ENCODE measurements at places on chromosomes 3 and 15.

GRCh38 chr3:190716961-190717360, 145.5 kb downstream of the GMNC start:
- no peak for DNase-seq

GRCh38 chr15:41231422-41232226, 556 bp downstream of the CHP1 start:
- DNase-seq: peak; percentile 35

GRCh38 chr3:7075901-7076300, 215.0 kb downstream of the GRM7 start:
- DNase-seq: no peak

DNA sequence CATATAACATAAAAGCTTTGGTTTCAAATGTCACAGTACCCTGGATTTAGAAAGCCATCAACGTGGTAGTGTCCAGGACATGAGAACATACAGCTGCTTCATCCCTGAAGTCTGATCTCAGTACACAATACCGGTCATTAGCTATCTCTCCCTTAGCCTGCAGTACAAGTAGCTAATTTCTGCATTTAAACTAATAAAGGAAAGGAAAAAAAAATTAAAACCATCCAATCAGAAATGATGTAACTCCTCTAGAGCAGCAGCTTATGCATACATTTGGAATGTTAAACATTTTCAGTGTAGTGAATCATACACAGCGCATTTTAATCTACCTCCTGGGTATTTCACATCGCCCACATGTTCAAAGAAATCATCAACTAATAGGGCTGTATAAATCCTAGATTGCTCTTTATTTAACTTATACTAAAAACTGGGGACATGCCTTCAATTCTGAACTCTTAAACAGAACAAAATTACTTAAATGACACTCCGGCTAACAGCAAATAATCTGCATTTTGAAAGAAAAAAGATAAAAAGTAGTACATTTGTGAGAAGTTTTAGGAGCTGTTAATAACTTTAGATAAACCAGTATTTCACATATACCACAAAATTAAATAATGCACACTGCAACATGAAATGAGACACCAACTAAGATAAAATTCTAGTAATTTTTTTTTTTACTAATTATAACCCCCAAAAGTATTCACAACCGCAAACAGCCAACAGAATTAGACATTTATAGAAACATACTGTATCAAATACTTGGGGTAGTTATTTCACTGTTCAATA, 3.7 kb downstream of the IGF2BP2 start:
- DNase-seq: no peak

- peak; percentile 14 for DNase-seq
These were observed 756.6 kb upstream of the ARPP21 start for GRCh38 chr3:34882764-34883163.

- no peak for DNase-seq
These were observed 182.5 kb downstream of the ATP10A start for GRCh38 chr15:25680686-25681025.

- no peak for DNase-seq
These were observed 11.7 kb downstream of the SPTBN5 start for GRCh38 chr15:41881920-41882688.

DNA sequence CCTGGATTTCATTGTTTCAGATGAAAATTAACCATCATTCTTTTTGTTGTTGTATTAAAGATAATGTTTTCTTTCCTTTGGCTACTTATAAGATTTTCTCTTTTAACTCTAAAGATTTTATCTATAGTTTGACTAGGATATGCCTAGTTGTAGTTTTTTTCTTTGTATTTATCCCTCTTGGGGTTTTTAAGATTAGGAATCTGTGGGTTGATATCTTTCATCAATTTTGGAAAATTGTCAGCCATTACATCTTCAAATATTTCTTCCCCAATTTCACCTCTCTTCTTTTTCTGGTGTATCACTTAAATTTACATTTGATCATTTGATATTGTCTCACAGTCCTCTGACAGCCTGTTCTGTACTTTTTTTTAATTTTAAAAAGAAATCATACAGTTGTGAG, 32.5 kb upstream of the LIMD1 start:
- DNase-seq: no peak

DNA sequence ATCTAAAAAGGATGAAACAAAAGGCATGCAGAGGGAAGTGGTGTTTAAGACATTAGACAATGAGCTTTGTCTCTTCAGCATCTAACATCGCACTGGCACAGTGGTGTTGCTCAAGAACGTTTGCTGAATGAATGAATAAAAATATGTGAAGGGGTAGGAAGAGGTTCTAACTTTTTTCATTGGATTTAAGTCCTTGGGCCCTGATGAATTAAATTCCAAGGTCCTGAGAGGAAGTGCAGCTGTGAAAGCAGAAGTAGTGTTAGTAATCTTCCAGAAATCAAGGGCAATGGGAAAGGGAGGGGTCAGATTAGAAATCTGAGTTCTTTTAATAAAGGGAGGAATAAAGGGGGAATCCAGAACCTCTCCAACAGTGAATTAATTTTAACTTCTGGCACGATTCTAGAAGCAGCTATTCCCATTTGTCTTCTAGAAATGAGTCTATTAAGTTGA, 29.6 kb downstream of the TLNRD1 start:
- no peak for DNase-seq

GRCh38 chr15:64460724-64461720, 644 bp downstream of the ZNF609 start:
- DNase-seq: peak; percentile 87

GRCh38 chr3:34155108-34155507, 356.7 kb downstream of the PDCD6IP start:
- DNase-seq: no peak

GRCh38 chr3:23302271-23302670, 99.1 kb downstream of the UBE2E2 start:
- DNase-seq: no peak

DNA sequence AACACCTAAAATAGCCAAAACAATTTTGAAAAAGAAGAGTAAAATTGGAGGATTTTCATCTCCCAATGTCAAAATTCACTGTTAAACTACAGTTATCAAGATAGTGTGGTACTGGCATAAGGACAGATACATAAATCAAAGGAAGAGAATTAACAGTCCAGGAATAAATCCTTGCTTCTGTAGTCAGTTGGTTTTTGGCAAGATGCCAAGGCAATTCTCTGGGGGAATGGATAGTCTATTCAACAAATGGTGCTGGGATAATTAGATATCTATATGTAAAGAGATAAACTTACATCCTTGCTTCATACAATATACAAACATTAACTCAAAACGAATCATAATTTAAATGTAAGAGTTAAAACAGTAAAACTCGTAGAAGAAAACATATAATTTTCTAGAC, 57.9 kb upstream of the SELENOK start:
- no peak for DNase-seq

- no peak for DNase-seq
These were observed 70.1 kb downstream of the HMCES start for GRCh38 chr3:129348734-129349133.

DNA sequence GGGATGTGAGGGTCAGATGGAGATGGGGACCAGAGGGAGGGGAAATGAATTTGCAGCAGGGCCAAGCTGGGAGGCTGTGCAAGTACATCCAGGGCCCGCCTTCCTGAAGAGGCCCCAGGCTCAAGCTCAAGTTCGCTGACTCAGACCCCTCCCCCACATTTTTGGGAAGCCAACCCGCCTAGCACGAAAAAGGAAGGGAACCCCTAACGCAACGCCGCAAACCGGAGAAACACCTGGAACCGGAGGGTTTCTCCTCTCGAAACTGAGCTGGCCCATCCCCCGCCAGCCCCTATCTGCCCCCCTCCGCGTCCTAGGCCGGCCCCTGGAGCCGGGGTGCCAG, 624 bp downstream of the AP3B2 start:
- no peak for DNase-seq

DNA sequence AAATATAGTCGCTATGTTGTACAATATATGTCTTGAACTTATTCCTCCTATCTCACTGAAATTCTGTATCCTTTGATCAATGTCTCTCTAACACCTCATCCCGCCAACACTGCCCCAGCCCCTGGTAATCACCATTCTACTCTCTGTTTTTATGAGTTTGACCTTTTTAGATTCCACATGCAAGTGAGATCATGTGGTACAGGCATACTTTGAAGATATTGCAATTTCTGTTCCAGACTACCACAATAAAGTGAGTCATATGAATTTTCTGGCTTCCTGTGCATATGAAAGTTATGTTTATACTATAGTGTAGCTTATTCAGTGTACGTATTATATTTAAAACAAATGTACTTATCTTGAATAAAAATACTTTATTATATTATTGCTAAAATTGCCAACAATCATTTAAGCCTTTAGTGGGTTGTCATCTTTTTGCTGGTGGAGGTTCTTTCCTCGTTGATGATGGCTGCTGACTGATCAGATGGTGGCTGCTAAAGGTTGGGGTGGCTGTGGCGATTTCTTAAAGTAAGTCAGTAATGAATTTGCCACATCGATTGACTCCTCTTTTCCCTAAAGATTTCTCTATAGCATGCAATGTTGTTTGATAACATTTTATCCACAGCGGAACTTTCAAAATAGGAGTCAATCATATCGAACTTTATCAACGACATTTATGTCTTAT, 257.2 kb downstream of the NFKBIZ start:
- no peak for DNase-seq

- peak; percentile 66 for DNase-seq
These were observed 329.4 kb downstream of the TBC1D5 start for GRCh38 chr3:17412950-17413530.

DNA sequence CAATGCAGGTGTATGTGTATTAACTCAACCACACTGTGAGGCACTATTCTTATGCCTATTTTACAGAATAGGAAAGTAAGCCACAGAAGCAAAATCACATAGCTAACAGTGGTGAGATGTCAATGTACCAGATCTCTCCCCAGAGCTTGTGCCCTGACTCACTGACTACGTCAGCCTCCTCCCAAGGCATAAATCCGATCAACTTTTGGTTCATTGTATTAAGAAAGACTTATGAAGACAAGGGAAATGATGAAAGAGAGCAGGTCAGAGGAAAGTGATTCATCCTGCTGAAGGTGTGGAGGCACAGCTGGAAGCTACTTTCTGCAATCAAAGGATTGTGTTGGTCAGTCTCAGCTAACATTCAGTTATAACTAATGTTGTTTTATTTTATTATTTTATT, 33.0 kb upstream of the SV2B start:
- DNase-seq: no peak

GRCh38 chr3:13727890-13728289, 152.0 kb downstream of the WNT7A start:
- DNase-seq: no peak

- no peak for DNase-seq
These were observed 13.1 kb downstream of the BMF start for GRCh38 chr15:40095371-40096093.

- DNase-seq: peak; percentile 58
These were observed 102.8 kb downstream of the PEX5L start for GRCh38 chr3:179933914-179934313.

DNA sequence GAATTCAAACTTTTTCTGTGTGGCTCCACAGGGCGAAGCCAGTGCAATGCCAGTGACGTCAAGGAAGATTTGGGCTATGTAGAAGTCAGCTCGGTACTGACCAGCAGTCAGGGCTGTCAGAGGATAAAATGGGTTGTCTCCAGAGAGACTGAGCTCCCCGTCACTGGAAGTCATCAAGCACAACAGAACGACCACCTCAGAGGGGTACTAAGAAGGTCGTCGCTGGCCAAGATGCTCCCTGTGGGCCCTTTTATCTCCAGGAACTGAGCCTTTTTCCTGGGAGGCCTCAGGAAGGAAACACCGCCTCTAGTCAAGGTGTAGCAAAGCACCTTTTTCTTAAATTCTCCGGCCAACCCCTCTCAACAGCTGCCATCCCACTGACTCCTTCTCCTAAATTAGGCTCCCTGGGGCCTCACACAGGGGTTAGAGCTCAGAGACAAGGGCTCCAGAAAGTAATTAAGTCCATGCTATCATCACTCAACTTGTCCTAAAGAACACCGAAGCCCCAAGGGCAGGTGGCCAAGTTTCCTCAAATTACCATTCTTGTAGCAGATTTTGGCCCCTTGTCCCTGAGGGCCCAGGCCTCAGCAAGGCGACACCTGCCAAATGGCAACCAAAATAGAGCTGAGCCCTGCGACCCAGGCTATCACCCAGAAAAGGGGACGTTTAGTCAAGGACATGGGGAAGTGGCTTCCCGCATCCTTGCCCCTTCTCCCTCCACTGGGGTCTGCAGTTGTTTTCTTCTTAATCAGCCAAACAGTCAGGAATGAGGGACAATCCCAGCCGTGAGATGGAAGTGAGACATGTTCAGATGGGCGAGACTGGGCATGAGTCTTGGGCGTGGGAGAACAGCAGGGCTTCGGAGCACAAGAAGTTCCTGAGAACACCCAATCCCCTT, 48.0 kb downstream of the SSUH2 start:
- no peak for DNase-seq

DNA sequence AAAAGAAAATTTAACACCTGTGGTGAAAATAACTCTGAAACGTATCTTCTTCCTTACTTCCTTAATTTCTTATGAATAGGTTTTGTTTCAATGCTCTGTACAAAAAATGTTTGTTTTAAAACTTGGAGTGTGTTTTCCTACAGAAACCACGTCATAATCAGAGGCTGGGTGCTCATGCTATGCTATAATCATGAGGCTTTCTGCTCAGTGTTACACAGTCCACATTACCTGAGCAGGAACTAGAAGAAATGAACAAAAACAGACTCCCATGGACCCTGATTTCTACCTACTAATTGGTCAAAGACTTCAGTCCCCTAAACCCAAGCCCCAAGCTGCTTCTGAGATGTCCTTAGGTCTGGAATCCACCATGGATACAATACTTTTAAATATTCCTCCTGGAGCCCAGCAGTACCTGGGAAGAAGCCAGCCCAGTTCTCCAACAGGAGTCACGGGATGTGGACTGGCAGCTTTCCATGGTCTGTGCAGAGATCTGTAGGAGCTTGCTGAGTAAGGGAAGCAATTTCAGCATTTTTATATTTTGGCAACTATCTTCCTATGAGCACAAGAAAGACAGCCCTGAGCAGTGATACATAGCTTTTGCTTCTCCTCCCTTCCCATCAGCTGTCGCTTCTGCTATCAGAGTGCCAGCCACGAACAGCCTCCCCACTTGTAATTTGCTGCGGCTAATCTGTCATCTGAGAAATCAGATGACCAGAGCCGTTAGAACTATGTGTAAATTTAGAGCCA, 65.6 kb downstream of the WDR72 start:
- no peak for DNase-seq

DNA sequence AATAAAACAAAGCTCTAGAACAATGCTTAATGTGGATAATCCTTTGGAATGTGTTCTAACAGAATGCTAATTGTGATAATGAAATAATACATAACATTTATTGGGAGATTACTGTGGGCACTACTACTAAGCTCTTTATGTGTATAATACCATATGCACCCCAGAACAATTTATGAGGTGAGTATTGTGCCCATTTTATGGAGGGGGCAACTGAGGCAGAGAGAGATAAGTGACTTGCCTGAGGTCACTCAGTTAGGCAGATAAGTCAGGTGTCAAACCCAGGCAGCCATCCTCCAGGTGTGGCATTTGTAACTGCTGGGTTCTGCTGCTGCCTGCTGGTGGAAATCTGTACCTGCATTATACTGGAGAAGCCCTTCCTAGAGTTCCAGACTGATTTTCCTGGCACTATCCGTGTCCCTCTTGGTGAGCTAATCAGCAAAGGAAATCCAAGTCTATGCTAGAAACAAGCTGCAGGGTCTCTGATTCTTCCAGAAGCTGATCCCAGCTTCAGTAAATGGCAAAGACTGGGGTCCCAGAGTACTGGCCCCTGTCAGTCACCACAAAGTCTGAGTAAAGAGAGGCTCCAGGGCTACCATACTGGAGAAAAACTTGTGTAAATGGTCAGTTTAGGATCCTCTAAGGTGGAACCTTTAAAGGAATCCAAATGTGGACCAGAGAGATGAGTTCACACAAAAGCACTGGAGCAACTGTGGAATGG, 22.6 kb upstream of the RBP1 start:
- DNase-seq: peak; percentile 50

GRCh38 chr3:2166552-2166951, 67.9 kb downstream of the CNTN4 start:
- DNase-seq: peak; percentile 28

GRCh38 chr15:58348095-58348812, 83.5 kb upstream of the LIPC start:
- peak; percentile 6 for DNase-seq
